B cell (primary cell): ENCODE measurements at places on chromosomes 11 and 22. TPM values are rescaled to one million over a fixed set of nuclear protein-coding genes. Genes with fewer than 3 reads are reported as not detected.

GRCh38 chr11:97722721-97723120 is 1298.0 kb upstream of the CNTN5 start:
- H3K36me3 ChIP-seq, result no peaks in the 10 kb centered on the region
- no peaks in the 10 kb centered on the region for H3K27me3 ChIP-seq
- no peak overlapping the region for H3K27ac ChIP-seq
- no peaks in the 10 kb centered on the region for H3K4me1 ChIP-seq

DNA sequence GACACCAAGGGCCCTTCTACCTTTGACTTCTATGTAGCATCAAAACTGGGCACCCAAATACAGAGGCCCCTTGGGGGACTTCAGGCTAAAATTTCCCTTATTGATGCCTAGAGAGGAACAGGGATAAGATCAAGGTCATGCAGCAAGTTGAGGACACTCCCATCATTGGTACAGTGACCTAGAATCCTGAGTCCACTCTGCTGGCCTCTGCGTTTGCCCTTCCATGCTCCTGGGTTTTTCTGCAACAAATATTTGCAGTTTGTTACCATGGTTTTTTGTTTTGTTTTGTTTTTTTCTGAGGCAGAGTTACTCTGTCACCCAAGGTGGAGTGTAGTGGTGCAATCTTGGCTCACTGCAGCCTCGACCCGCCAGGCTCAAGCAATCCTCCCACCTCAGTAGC is 64.2 kb downstream of the THAP12 start:
- DNase-seq, result no peak
- no peak overlapping the region for H3K4me3 ChIP-seq
- H3K36me3 ChIP-seq, result no peaks in the 10 kb centered on the region
- no peak overlapping the region for H3K27ac ChIP-seq

DNA sequence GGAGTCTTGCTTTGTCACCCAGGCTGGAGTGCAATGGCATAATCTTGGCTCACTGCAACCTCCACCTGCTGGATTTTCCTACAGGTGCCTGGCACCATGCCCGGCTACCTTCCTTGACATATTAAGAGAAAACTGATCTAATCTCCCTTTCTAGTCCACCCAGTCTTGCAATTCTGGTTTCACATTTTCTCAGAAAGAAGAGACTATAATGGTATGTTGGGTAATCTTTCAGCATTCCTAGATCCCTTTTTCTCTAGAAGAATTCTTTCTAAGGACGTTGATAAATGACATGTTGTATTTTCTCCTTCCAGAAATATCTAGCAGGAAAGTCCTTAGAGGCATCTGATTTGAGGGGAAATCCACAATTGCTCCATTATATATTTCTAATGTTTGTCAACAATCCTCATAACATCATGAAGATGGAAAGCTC is 10.4 kb upstream of the HSPA8 start:
- DNase-seq, result no peak
- no peaks in the 10 kb centered on the region for H3K27me3 ChIP-seq

GRCh38 chr11:19458231-19458630 is 217.5 kb upstream of the E2F8 start:
- no peaks in the 10 kb centered on the region for H3K27me3 ChIP-seq
- H3K36me3 ChIP-seq, result no peaks in the 10 kb centered on the region
- H3K4me3 ChIP-seq, result no peak overlapping the region
- no peak for DNase-seq

- H3K27me3 ChIP-seq, result no peaks in the 10 kb centered on the region
- H3K27ac ChIP-seq, result no peak overlapping the region
- no peaks in the 10 kb centered on the region for H3K4me1 ChIP-seq
Measured at GRCh38 chr22:27192135-27192829, 534.9 kb downstream of the MIAT start.

DNA sequence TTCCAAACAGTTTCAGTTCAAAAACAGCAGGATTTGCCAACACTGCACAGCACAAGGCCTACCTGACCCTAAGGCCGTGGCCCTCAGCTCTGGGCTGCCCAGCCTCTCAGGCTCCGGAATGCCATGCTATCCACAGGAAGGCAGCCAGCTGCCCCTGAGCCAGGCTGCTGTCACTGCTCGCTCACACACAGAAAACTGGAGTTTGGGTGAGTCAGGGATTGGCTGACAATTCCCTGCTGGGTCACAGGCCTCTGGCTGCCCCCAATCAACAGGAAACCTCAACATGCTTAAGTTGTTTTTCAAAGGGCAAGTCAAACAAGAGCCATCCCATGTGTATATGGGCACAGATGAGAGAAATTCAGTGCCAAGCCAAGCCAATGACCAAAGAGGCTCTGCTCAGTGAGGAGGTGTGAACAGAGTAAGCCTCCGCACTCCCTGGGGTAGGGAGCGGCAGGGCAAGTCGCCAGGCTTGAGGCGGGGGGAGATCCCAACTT is 50.2 kb downstream of the RPL27A start:
- H3K27me3 ChIP-seq, result no peaks in the 10 kb centered on the region
- no peaks in the 10 kb centered on the region for H3K36me3 ChIP-seq
- DNase-seq, result no peak
- H3K27ac ChIP-seq, result peak overlapping the region; percentile 73
- no peak overlapping the region for H3K4me3 ChIP-seq

DNA sequence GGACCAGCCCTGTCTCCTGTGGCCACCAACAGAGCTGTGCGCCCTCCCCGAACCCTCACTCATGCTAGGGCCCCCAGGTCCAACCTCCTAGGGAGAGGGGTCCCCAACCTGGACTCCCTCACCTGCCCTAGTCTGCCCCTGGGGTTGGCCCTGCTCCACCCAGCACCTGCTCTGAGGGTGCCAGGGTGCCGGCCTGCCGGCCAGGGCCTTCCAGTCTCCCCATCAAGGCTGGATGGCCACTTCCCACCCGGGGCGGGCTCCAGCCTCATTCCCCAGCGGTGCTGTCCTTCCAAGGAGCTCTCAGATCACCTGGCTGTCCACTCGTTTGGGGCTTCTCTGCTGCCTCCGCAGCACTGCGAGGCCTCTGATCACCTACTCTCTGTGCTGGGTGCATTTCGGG is 39.1 kb downstream of the CDKN1C start:
- no peak for DNase-seq
- H3K4me3 ChIP-seq, result no peak overlapping the region
- H3K4me1 ChIP-seq, result no peaks in the 10 kb centered on the region
- no peak overlapping the region for H3K27ac ChIP-seq

- no peaks in the 10 kb centered on the region for H3K36me3 ChIP-seq
- no peak for DNase-seq
- H3K27me3 ChIP-seq, result no peaks in the 10 kb centered on the region
- peaks cover under 1% of the 10 kb centered on the region for H3K4me1 ChIP-seq
- H3K4me3 ChIP-seq, result no peak overlapping the region
- H3K27ac ChIP-seq, result no peak overlapping the region
Measured at GRCh38 chr22:25777870-25778269, 35.9 kb downstream of the MYO18B start.

DNA sequence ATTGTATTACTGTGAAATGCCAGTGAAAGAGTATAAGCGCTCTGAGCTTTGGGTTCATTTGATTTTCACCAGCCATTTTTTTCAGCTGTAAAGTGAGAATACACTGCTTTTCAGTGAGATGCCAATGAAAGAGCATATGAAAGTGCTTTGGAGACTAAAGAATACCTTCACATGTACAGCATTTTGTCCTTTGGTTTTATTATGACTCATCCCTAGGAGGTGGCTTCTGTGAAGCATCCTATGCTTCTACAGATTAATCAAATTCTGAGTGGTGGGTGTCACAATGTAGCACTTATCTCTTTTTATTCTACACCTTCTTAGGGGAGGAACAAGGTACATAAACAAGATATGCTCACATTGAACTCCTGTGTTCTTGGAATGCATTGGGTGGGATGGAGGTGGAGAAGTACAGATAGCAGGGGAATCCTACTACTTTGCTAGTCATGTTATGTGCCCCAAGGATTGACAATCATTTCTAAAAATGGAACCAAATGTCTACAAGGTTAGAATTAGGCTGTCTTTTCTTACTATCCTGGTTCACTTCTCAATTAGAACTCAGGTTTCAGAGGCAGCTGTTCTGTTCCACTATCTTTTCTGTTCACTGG is 18.7 kb downstream of the TRIM44 start:
- H3K4me3 ChIP-seq, result no peak overlapping the region
- peaks cover 50% of the 10 kb centered on the region for H3K4me1 ChIP-seq
- DNase-seq, result no peak
- H3K27me3 ChIP-seq, result no peaks in the 10 kb centered on the region

- H3K4me3 ChIP-seq, result no peak overlapping the region
- no peaks in the 10 kb centered on the region for H3K36me3 ChIP-seq
- no peak for DNase-seq
- no peak overlapping the region for H3K27ac ChIP-seq
- H3K4me1 ChIP-seq, result no peaks in the 10 kb centered on the region
Measured at GRCh38 chr11:76694664-76695063, 24.1 kb upstream of the LRRC32 start.

DNA sequence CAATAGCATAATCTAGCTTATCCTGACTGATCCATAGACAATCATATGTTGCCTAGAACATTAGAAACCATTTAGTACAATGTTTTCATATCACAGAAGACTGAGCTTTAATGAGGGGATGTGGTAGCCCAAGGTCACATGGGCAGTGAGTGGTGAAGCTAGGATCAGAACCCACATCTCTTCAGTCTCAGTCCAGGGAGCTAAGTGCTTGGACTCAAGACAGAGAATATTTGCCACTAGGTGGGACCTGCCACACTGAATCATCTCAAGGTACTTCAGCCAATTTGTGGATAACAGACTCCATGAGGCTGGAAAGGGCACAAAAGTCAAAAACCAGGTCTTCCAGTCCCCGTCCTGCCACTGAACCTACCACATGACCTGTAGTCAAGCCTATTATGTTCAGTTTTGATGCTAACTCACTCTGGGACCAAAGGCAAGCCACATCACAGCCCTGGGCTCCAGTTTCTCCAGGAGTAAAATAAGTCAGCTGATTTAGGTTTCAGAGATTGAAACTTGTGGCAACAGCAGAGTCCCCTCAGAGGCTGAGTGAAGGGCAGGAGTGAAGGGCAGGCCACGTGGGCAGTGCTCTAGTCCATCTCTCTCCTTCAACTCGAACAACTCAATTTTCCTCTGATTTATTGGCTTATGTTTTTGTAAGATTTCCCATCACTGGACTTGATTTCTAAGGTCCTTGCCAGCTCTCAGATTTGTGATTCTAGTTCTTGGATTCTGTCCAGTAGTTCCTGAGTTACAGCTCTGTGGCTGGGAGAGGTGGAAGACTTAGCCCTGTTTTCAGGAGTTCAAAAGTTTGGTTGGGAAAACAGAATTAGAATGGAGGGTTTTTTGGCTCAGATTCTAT is 84.6 kb upstream of the PHOX2A start:
- H3K27me3 ChIP-seq, result no peaks in the 10 kb centered on the region
- H3K27ac ChIP-seq, result no peak overlapping the region
- no peak for DNase-seq
- H3K36me3 ChIP-seq, result peaks cover 14% of the 10 kb centered on the region
- H3K4me1 ChIP-seq, result peaks cover 8% of the 10 kb centered on the region

GRCh38 chr22:43529934-43530333 is 118.1 kb downstream of the MPPED1 start:
- no peak overlapping the region for H3K27ac ChIP-seq
- H3K4me1 ChIP-seq, result no peaks in the 10 kb centered on the region
- no peaks in the 10 kb centered on the region for H3K36me3 ChIP-seq
- DNase-seq, result no peak
- H3K4me3 ChIP-seq, result no peak overlapping the region
- H3K27me3 ChIP-seq, result no peaks in the 10 kb centered on the region

- no peak for DNase-seq
- H3K36me3 ChIP-seq, result no peaks in the 10 kb centered on the region
- peaks cover 38% of the 10 kb centered on the region for H3K27me3 ChIP-seq
- peaks cover 24% of the 10 kb centered on the region for H3K4me1 ChIP-seq
- no peak overlapping the region for H3K27ac ChIP-seq
Measured at GRCh38 chr11:638631-639331, 1.7 kb downstream of the DRD4 start.

- no peaks in the 10 kb centered on the region for H3K27me3 ChIP-seq
- H3K4me3 ChIP-seq, result no peak overlapping the region
- DNase-seq, result no peak
- no peak overlapping the region for H3K27ac ChIP-seq
- H3K36me3 ChIP-seq, result no peaks in the 10 kb centered on the region
Measured at GRCh38 chr11:119706887-119707286, 22.1 kb downstream of the NECTIN1 start.

DNA sequence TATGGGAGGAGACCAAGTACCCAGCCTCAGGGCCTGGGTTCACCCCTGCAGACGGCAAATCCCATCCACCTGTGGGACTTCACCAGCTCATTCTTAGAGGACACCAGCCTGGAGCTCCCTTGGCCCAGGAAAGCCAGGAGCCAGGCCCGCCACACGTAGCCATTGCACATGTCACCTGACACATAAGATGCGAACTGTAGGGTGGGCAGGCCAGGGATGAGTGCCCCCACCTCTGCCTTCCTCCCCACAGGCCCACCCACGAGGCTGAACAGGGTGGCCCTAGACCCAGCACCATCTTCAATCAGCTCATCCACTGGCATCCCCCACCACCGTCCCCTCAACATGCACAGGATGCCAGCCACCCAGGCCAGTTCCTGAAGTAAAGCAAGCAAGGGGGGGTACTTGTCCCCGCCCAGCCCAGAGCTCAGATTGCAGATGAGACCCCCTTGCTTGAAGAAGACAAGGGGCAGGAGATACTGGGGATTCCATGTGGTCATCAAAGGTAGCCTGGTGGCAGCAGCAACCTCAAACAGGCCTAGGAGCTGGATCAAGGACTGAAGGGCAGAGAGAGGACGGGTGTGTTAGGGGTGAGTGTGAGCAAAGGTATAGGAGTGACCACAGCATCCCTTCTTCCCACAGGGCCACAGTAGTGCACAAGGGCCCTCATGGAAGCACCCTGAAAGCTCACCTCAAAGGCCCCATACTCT is 45.6 kb downstream of the IGLL5 start:
- H3K4me3 ChIP-seq, result no peak overlapping the region
- DNase-seq, result no peak
- H3K27me3 ChIP-seq, result no peaks in the 10 kb centered on the region
- peak overlapping the region; percentile 99 for H3K27ac ChIP-seq

DNA sequence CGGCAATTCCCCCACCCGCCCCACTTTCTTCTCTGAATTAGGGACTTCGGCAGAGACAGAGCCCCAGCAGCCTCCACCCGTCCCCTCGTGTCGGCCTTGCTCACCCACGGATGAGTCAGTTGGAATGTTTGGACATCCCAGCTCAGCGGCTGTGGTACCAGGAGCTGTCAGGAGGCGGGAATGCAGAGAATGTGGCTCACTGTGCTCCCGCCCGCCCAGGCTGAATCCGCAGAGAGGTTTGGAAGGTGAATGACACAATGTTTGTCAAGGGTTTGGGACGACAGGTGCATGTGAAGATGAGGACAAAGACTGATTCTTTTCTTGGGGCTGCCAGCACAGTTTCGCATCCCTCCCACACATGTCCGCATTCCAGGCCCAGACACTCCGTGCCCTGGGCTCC is 39.6 kb downstream of the LIF start:
- H3K4me1 ChIP-seq, result no peaks in the 10 kb centered on the region
- no peaks in the 10 kb centered on the region for H3K36me3 ChIP-seq
- DNase-seq, result no peak
- no peaks in the 10 kb centered on the region for H3K27me3 ChIP-seq

- H3K27ac ChIP-seq, result no peak overlapping the region
- no peak overlapping the region for H3K4me3 ChIP-seq
- DNase-seq, result no peak
- H3K4me1 ChIP-seq, result no peaks in the 10 kb centered on the region
Measured at GRCh38 chr11:24779791-24780190, 282.9 kb downstream of the LUZP2 start.

The VPS11 gene
- polyA plus RNA-seq, result 31.6 and 35.7 TPM in 2 replicates

The APOL1 gene
- 3.3 and 3.6 TPM in 2 replicates for polyA plus RNA-seq

The CEP126 gene
- 1.00 and 1.1 TPM in 2 replicates for polyA plus RNA-seq

The ANO5 gene
- not detected in 2 replicates for polyA plus RNA-seq

The FIBIN gene
- not detected in 2 replicates for polyA plus RNA-seq

The STK33 gene
- polyA plus RNA-seq, result 3.1 and 8.0 TPM in 2 replicates

The IGLL5 gene
- 324 and 365 TPM in 2 replicates for polyA plus RNA-seq

The GPR137 gene
- 49.9 and 58.8 TPM in 2 replicates for polyA plus RNA-seq

The RGL4 gene
- polyA plus RNA-seq, result 2.7 and 4.1 TPM in 2 replicates

The POU2AF2 gene
- not detected in 2 replicates for polyA plus RNA-seq

The OR51B5 gene
- not detected in 2 replicates for polyA plus RNA-seq

The KRTAP5-11 gene
- not detected in 2 replicates for polyA plus RNA-seq
